ENCODE measurements at places on chromosomes 3 and 15.

GRCh38 chr3:76582632-76583378 is 457.1 kb upstream of the ROBO2 start:
- DNase-seq: no peak

GRCh38 chr15:52060501-52060900 is 41.5 kb downstream of the MAPK6 start:
- DNase-seq: no peak

- DNase-seq: no peak
Observed at GRCh38 chr3:11188231-11188630, 33.9 kb downstream of the HRH1 start.

- DNase-seq: no peak
Observed at GRCh38 chr15:55282284-55282833, 7.3 kb downstream of the RAB27A start.

DNA sequence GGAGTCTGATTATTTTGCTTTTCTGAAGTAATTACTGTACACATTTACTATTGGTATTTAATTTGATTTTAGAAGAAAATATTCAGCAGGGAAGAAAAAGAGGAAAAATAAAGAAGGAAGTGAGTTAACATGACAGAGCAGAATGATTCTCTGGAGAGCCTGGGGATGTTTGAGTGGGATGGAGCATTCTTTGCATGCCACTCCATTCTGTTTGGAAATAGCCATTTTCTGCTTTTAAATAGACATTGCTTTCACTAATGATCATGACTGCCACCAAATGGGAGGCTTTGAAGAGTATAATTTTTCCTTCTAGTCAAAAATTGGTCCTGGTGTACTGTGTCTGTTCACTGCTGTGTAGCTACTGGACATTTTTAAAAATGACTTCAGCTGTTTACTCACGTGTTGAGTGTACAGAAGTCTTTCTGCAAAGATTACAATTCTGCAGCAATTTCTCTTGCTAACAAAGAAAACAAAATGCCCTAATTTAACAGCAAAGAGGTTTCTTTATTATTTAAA is 196.1 kb downstream of the RYR3 start:
- no peak for DNase-seq

GRCh38 chr15:42737529-42738328 is 801 bp upstream of the CDAN1 start:
- DNase-seq: no peak

GRCh38 chr3:101466465-101467309 is 46.3 kb downstream of the SENP7 start:
- no peak for DNase-seq

DNA sequence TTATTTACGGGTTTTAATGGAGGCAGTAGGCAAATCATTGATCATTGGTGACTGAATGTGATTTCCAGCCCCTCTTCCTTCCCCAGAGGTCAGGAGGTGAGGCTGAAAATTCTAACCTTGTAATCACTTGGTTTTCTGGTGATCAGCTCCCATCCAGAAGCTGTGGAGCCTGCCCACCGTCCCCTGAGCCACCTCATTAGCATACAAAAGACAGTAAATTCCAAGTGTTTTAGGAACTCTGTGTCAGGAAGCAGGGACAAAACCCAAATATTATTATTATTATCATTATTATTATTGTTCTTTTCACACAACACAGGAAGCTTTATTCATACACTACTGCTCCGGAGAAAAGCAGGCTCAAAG is 18.2 kb downstream of the FOXB1 start:
- DNase-seq: no peak

DNA sequence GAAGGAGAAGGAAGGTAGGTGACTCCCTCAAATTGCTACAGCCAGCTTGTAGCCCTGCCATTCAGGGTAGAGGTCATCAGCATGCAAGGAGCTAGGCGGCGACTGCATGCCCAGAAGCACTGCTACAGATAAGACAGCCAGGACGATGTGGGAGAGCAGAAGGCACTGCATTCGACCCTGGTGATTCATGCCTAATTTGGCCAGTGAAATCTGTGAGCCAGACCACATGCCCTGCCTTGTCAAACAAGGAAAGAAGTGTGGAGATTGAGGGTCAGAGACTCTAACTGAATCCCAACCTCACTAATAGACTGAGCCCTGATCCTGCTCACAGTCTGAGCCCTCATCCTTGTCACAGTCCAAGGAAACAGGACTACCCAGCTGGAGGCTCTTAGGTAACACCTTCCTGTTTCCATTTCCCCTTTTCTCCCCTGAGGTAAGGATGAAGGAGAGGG is 86.6 kb downstream of the LINGO1 start:
- DNase-seq: no peak

DNA sequence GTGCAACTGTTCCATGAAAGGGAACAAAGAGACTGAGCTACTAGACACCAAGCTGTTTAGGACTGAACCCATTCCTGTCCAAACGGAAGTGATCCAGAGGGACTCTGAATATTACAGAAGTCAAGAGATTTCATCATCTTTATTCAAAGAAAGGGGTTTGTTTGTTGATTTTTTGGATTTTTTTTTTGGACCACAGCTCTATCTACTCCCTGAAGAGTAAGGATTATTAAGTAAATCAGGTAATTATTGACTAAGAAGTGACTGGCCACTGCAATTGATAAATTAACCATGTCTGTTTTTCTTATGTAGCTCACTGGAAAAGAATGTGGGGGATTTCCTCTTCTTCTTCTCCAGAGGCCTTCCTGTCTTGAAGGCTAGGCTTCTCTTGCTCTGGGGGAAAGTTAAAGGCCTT is 146.6 kb upstream of the TPM1 start:
- DNase-seq: no peak

- no peak for DNase-seq
Observed at GRCh38 chr3:104546301-104546700, 820.4 kb upstream of the ALCAM start.

- DNase-seq: no peak
Observed at GRCh38 chr15:40991355-40991754, 38.1 kb downstream of the CHAC1 start.

GRCh38 chr3:79326642-79327041 is 441.2 kb downstream of the ROBO1 start:
- DNase-seq: no peak

- DNase-seq: no peak
Observed at GRCh38 chr3:38968891-38969290, 82.9 kb downstream of the SCN11A start.

DNA sequence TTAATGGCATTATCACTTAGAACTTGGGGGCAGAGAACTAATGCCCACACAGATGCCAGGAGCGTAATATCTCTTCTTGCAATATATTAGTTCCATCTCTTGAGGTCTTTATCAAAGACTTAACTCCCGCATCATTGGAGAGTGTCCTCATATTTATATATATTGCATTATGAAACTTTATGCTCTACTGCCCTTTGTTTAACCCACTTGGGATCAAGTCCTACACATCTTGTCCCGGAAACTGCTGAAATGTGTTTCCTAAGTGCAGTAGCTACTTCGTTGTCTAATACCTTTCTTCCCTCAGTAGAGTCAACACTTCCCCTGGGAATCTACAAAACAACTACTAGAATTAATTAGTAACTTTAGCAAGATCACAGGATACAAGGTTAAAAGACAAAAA is 1029.2 kb downstream of the OTOL1 start:
- no peak for DNase-seq

DNA sequence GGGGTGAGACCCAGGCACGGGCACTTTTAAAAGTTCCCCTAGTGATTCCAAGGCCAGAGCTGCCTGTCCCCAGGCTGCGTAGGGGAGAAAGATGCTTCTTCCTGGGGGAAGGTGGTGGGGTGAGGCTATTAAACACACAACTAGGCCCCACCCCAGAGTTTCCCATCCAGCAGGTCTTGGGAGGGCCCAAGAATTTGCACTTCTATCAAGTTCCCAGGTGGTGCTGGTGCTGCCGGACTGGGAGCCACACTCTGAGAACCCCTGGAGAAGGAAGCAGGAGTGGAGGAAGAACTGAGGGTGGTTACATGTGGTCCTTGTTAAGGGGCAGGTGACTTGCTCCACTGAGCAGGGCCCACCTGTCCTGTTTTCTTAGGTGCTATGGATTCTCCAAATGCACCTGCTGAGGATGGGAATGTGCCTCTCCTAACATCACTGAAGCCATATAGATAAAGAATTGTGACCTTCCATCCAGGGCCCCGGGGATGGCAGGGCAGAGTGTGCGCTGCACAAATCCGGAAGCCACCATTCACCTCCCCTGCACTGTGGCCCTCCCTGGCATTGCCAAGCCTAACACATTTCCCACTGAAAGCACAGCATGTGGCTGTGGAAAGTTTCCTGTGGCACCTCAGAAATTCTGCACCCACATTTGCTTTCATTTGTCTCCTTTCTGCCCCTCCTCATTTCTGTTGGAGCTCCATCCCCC is 111.5 kb upstream of the MEF2A start:
- DNase-seq: no peak

DNA sequence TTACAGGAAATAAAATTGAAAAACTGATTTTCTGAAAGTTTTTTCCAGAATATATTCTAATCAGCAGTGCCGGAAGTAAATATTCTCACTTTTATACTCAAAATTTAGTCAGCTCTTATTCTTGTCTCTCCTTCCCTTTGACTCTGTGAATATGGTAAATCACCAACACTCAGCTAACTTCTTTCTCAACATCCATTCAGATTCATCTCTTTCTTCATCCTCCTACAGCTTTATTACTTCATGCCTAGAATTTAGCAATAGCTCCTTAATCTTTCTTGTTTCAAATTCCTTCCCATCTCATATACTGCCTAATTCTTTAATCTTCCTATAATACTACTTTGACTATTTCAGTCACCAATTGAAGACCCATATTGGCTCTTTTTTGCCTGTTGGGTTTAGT is 67.9 kb downstream of the FGF7 start:
- DNase-seq: no peak

GRCh38 chr3:110293660-110294059 is 778.0 kb upstream of the NECTIN3 start:
- DNase-seq: no peak

DNA sequence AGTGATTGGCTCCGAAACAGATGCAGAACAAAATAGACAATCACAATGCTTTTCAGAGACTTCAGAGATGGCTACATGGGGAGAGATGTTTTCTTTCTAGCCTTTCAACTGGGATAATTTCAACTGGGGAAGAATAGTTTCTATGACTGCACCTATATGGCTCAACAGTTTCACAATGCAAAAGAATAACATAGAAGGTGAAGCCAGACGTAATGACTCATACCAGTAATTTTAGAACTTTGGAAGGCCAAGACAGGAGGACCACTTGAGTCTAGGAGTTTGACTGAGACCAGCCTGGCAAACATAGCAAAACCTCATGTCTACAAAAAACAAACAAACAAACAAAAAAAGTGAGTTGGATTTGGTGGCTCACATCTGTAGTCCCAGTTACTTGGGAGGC is 180.2 kb upstream of the CHL1 start:
- no peak for DNase-seq

GRCh38 chr15:36797128-36797527 is 217.7 kb downstream of the CDIN1 start:
- no peak for DNase-seq

GRCh38 chr15:94366781-94367180 is 135.4 kb downstream of the MCTP2 start:
- no peak for DNase-seq

DNA sequence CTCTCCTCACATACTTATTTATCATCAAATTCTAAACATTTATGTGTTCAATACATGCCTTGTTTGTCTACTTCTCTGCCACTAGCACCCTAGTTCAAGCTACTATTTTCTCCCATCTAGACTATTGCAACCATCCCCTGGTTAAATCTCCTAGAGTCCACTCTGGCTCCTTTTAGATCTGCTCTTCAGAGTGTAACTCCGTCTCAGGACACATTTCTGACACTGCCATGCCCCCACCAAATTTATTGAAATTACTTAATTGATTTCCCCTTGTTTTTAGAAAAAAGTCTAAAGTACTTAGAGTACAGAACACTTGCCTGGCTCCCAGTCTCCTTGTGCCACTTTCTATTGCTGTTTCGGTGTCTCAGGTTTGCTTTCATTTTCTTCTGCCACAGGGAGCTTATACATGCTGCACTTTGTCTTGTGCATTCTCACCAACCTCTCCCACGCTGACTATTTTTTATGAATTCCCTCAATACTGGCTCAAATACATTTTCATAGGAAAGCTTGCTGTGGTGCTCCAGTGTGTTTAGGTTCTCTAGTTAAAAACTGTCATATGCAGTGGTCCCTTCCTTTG is 792.3 kb downstream of the DIPK2A start:
- DNase-seq: no peak

DNA sequence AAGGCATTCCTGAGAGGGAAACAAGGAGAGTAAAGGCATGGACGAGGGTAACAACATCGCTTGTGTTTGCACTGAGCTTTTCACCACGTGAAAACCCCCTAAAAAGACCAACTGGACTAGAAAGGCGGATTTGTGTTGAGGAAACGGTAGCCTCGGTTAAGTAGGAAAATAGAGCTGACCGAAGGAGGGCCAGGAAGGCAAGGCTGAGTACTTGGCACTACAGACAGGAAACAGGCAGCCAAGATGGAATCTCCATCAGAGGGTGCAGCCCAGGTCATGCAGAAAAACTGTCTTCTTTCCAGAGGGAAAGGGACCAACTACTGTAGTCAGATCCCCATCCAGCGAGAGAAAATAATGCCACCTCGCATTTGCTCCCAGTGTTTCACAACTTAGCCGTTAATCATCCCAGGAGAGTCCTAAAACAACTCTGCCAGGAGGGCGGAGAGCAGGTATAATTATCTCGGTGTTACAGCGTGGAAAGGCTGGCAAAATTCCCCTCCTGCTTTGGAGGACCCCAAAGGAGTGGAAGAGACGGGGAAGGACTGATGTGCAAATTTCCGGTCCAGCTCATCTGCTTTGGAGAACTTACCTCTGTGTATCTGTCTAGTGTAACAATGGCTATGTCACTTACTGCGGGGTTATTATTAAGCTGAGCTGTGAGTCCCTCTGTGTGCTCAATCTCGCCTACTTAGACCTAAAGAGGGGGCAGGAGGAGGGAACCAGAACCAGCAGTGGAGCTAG is 77.2 kb downstream of the MYO1E start:
- no peak for DNase-seq

GRCh38 chr3:161217496-161217895 is 3.6 kb upstream of the NMD3 start:
- DNase-seq: no peak

DNA sequence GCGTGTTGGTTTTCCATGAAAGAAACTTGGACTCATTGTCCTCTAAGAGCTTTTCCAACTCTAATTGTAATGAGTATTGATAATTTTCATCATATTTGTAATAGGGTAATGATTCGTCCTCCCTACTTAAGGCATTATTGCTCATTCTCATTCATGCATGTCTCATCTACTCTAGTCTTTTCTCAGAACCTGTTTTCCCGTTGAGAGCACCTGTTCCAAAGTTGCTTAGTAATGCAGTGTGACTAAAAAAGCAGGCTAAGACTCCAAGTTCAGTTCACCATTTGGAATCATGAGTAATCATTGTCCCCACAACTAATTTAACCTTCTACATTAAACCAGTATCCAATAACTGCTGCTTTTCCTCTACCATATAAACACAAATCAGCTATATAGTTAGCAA is 84.0 kb downstream of the FILIP1L start:
- DNase-seq: no peak

GRCh38 chr3:16813336-16813735 is 71.4 kb upstream of the PLCL2 start:
- DNase-seq: no peak
